ENCODE measurements at places on chromosomes 13 and 19.
A peak's percentile ranks its signal among the peaks of the same experiment; 100 is the strongest.

- DNase-seq = no peak
These were observed 480.7 kb downstream of the LMO7 start for GRCh38 chr13:76116751-76117360.

- no peak for DNase-seq
These were observed at the start of gene FCER2 for GRCh38 chr19:7701654-7702457. Gene FCER2, minus strand, starts transcription at chr19:7702131. Its CDS starts 2,371 bp downstream, at chr19:7699760.

GRCh38 chr13:99659226-99659625 lies 158.0 kb downstream of the TM9SF2 start:
- DNase-seq = no peak

GRCh38 chr13:78241278-78241919 lies 322.8 kb upstream of the EDNRB start:
- DNase-seq = peak; percentile 15

DNA sequence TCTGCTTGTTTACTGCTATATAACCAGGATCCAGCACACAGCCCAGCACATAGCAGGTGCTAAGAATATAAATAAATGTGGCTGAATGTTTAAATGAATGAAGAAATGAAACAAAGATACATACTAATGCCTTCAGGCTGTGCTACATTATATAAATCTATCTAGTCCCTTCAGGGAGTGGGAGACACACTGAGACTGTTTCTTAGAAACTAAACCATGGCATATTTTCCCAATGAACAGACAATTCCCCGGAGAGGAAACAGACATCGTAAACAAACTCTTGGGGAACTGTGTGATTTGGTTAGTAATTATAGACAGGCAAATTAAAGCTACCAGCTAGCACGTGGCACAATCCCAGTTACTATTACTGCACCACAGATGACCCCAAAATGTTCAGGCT lies 9.7 kb upstream of the FEM1A start:
- DNase-seq = no peak

DNA sequence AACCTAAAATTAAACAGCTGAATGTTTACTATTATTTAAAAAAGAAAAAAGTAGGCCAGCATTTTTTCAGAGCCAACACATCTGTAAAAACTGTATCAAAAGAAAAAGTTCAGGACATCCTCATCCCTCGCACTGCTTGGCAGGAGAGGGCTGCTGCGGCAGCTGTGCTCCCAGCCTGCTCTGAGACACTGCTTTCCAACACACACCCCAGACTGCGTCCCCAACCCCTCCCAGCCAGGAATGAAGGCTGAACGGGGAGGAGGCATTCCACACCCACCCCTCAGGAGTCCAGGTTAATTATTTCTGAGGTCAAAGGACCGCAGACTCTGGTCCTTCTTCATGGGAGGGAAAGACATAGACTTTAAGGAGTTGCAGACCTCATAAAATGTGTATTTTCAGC lies 43.1 kb downstream of the COL4A1 start:
- DNase-seq = no peak

DNA sequence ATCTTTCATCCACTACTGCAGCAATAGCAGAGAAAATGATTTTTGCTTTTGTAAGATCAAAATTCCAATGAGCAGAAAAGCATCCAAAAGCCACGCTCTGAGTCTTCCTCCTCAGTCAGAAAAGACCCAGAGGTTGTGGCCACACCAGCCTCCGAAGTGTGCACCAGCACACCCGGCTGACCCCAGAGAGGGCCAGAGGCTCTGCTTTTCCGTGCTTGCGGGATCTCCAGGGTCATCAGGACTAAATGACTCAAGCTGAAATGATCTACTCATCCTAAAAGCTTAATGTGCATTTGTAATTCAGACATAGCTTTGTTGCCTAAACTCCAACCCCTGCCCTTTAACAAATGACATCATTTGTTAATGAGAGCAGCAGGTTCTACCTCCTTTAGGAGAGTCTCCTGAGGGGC lies 16.5 kb downstream of the RXFP2 start:
- DNase-seq = no peak

DNA sequence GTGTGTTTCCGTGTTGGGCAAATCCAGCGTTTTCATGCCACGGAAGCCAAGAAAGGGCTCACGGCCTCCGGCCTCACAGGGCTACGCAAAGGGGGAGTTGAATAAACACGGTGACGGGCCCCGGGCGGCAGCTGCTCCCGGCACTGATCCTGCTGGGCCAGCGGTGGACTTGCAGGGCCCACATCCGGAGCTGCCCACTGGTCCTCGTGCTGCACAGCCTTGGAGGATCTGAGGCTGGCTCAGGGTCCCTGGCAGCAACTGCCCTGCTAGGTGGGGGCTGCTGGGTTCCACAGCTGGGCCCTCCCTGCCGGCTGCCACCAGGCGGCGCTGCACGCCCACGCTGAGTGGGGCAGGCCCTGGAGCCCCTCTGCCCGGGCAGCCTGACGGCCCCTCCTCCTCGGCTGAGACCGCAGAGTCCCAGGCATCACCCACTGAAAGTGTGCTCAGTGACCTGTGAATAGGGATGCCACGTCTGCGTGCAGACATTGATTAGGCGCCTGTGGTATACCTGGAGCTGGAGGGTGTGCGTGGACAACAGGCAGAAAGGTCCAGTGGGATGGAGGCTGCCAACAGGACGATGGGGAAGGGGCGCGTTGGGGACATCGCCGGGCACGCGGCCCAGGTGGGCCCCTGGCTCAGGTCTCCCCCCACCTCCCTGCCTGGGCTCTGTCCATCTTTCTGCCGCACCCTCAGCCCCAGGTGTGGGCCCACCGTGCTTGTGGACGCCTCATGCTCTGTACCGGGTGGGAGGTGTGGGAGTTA lies 5.3 kb upstream of the HCN2 start:
- DNase-seq = peak; percentile 63

DNA sequence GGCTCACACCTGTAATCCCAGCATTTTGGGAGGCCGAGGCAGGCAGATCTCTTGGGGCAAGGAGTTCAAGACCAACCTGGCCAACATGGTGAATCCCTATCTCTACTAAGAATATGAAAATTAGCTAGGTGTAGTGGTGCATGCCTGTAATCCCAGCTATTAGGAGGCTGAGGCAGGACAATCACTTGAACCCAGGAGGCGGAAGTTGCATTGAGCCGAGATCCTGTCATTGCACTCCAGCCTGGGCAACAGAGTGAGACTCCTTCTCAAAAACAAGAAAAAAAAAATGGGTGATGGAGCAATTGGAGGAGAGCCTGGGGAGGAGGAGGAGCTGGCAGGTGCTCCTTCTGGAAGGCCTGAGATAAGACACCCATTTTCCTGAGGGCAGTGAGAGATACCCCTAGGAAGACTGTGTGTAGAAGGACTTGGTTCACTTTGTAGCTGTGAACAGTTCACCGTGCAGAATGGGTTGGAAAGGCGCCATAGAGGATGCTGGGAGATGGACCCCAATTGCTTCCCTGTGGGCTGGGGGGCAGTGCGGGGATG lies 8.7 kb upstream of the CARM1 start:
- no peak for DNase-seq

GRCh38 chr13:98239162-98240076 lies 62.4 kb upstream of the RNF113B start:
- DNase-seq = no peak

GRCh38 chr13:59754411-59754810 lies 409.3 kb downstream of the DIAPH3 start:
- DNase-seq = no peak

GRCh38 chr13:71046360-71047079 lies 820.5 kb downstream of the DACH1 start:
- DNase-seq = no peak

DNA sequence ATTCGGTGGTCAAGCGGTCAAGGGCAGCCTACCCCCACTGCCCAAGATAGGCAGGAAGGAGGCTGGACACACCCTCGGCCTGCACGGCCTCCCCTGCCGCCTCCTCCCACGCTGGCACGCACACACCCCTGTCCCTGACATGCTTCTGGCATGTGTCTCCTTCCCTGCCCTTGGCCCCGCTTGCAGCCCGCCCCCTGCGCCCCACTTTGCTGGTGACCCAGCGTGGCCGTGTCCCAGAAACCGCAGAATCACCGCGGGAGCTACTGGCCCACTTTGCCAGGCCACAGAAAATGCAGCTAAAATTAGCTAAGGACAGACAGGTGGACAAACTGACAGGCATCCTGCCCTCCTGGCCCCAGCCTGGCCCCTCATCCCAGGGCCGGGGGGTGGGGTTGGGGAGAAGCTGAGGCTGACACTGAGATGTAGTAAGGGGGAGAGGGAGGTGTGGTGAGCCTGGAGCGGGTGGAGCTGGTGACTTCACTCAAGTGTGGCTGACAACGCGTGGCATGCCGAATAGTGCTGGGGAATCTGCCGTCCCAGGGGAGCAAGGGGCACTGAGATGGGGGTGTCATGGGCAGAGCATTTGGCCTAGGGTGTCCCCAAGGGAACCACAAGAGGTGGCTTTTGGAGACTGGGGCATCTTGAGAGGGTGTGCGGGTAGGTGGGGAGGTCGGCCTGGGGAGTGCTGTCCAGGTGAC lies 2.4 kb downstream of the SHANK1 start:
- no peak for DNase-seq

DNA sequence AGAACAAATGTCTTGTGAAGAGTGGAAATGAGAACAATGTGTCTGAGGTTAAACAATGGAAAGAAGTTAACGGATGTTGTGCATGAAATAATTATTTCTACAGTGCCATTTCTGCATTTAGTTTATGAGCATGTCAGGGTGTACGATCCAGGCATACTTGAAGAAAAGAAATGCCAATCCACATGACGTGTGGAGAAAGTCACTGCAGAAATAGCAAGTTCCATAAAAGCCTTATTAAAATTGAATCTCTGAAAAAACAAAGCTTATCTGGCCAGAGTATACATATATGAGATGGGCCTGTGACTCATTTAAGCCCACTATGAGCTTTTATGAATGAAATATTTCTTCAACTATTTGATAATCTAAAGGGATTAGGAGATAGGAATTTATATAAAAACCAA lies 426.1 kb downstream of the EFNB2 start:
- no peak for DNase-seq

DNA sequence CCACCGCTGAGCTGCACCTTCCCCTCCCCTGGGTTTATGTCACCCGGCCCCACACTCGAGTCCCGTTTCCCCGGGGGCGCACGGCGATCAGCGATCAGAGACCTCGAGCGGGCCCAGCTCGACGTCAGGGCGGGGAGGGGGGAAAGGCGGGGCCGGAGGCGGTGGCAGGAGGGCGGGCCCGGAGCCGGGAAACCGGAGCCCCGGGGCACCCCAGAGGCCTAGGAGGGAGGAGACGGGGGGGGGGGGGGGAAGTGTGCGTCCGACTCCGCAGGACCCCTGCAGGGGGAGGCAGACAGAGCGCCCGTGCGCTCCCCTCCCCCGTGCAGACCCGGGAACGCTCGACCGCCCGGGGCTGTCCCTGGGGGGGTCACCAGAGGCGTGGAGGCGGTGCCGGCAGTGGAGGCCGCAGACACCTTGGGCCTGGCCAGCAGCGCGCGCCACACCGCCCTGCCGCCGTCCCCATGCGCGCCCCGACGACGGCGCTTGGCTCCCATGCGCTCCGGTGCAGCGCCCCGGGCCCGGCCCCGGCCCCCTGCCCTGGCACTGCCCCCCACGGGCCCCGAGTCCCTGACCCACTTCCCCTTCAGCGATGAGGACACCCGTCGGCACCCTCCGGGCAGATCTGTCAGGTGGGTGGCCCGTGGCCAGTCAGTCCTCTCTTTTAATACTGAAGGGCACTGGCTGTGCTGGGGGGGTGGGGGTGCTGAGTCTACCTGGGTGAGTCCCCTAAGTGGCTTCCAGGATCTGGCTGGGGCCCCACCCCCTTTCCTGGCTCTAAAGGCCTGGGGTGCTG lies 11.8 kb downstream of the PDE4A start:
- DNase-seq = peak; percentile 49

- DNase-seq = no peak
These were observed 1721.4 kb downstream of the PCDH9 start for GRCh38 chr13:65508745-65509144.

GRCh38 chr19:18785179-18786124 lies 5.7 kb downstream of the COMP start:
- DNase-seq = peak; percentile 88

GRCh38 chr13:43315522-43315921 lies 292.1 kb downstream of the DNAJC15 start:
- DNase-seq = no peak

DNA sequence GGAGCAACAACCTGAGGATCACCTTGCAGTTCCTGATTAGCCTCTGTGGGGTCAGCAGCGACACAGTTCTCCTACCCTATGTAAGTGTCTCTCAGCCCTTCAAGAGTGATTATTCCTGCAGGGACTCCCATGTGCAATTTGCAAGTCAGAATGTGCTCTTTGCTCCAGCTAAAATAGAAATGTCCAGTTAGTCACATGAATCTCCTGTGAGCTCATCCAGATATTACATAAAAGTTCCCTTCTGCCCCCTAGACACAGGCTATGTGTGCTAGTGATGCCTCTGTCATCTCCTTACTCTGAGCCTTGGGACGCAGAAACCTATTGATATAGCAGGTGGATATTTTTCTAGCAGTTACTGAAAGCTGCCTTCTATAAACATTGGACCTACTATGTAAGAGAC lies 105.5 kb downstream of the ZAR1L start:
- no peak for DNase-seq

GRCh38 chr19:40596608-40597328 lies 4.4 kb upstream of the LTBP4 start:
- DNase-seq = no peak

DNA sequence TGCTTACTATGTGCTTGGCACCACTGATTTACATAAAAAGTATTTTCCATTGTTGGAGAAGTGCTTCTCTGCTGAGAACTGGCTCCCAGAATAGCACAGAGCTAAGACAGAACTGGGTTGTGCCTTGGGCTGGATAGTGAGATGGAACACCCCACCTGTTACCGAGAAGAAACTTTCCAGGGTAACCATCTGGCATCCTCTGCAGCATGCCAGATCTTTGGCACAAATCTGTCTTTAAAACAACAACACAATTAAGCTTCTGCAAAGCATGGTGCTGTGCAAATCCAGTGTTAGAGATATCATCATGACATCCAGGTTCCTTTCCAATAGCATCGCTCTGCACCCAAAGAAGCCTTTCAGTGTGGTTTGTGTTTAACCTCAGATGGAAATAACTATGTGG lies 202.5 kb upstream of the RFC3 start:
- no peak for DNase-seq

DNA sequence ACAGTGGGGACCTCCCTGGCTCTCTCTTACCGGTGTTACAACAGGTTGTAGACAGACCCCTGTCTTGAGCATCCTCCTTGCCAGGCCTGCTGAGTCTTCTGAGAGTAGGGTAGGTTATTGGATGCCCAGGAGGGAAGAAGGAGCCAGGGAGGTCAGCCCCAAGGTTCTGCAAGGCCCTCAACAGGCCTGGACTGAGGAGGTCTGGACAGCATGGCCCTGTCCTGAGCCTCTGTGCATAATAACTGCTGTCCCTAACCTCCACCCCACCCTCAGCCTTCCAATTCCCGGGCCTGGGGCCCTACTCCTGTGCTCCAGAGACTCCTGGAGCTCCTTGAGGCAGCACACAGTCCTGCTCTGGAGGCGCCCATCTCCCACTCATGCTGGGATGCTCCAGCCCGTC lies 336 bp downstream of the CD22 start:
- DNase-seq = no peak

DNA sequence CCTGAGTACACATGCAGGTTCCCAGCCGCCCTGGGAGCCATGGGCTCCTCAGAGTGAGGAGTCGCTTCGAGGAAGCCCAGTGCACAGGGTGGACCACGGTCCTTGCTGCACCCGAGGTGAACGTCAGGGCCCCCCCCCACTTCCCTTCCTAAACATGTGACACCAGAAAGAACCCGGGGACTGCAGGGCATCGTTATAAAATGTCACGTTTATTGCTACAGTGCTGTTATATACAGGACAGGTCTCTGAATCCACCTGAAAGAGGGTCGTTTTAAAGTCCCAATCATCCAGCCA lies 3.8 kb upstream of the UQCR11 start:
- no peak for DNase-seq
